Dorsolateral prefrontal cortex (tissue), 122 donors: ENCODE measurements at places on chromosomes 12 and 14. TPM values are rescaled to one million over a fixed set of nuclear protein-coding genes. Genes with fewer than 3 reads are reported as not detected.

PROX2 gene
- total RNA-seq = not detected

WNT1 gene
- total RNA-seq = not detected

LTB4R gene
- 4.3 TPM for total RNA-seq

LARP4 gene
- 63.6 TPM for total RNA-seq

PTPRB gene
- 21.6 TPM for total RNA-seq

AKAP3 gene
- 2.4 TPM for total RNA-seq

SLC5A8 gene
- total RNA-seq = 0.62 TPM

MEG3 gene
- 1,505 TPM for total RNA-seq

ZBTB25 gene
- 17.5 TPM for total RNA-seq

TMPRSS12 gene
- total RNA-seq = not detected

KLHDC2 gene
- total RNA-seq = 86.3 TPM

EPYC gene
- total RNA-seq = not detected

PDZRN4 gene
- 14.1 TPM for total RNA-seq

GPATCH2L gene
- 61.6 TPM for total RNA-seq

SETD3 gene
- 93.4 TPM for total RNA-seq

- DNase-seq = peak; percentile 79
Measured at GRCh38 chr14:77032844-77033621, 4.5 kb upstream of the IRF2BPL start.

DNA sequence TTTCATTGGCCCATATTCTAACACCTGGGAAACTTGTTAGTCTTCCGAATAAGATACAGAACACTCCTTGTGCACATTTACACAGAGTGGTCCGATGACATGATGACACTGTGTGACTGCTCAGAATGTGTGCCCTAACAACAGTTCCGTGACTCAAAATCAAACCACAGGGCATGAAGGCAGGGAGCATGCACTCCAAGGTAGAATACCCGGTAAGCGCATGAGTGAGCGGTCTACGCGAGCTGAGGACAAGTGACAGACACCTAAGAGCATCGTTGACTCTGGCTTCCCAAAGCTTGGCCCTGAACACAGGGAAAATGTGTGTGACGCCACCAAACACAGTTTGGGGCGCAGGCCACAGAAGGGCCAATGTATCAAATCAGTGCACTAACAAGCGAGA lies 18.6 kb downstream of the CLIP1 start:
- DNase-seq = no peak

GRCh38 chr14:101197595-101198397 lies 294.3 kb upstream of the RTL1 start:
- DNase-seq = no peak

- no peak for DNase-seq
Measured at GRCh38 chr14:39459795-39460478, 27.7 kb upstream of the FBXO33 start.

DNA sequence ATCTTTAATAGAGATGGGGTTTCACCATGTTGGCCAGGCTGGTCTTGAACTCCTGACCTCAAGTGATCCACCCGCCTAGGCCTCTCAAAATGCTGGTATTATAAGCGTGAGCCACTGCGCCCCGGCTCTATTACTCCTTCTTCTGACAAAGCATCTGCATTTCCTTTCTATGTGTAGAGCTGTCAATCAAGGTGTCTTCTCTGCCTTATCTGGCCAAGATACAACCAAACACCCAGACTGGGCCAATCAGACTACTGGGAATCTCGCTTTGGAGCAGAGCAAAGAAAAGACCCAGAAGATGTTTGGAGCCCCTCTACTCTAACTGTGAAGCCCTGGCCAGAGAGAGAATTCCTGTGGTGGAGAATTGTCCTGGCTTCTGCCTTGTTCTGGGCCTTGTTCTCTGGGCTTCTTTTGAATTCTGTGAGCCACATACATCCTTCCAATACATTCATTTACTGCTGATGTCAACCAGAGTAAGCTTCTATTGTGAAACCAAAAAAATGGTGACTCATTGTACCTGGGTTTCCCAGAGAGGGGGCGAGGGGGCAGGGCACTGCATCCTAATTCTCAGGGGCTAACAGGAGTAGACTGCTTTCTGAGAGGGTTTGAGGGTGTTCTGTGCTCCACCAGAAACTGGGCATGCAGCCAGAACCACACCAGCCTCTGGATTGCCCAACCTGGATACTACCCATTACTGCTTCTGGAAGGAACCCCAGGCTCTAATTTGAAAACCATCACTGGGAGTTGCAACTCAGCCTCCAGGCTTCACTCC lies 18.8 kb upstream of the FLVCR2 start:
- DNase-seq = no peak

GRCh38 chr12:18400186-18400585 lies 138.9 kb downstream of the PIK3C2G start:
- DNase-seq = no peak

DNA sequence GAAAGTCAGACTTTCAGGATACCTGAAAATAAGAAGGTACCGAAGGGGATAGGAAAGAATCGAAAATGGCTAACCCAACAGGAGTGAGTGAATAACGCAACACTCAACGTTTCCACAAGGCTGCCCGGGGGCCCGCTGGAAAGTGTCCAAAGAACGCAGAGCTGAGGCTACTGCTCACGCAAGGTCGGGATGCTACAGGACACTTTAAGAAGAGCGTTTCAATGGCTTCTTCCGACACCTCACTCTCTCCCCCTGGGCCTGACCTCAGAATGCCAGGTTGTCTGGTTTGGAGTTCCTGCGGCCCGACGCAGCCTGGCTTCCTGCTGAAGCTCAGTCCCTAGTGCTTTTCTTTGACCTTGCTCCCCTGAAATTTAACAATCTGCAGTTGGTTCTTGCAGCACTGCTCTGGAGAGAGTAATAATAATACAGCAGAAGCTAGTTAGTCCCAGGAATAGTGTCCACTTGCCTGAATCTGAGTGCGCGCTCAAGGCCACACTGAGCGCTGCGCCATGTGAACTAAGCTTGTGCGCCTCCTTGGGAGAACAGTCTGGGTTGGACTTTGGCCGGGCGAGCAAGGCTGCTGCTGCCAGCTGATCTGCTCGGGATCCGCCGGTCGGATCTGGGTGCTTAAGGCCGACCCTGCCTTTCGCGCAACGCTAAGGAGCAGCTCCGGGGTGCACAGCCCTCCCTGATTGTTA lies 2.0 kb upstream of the ALX1 start:
- no peak for DNase-seq

DNA sequence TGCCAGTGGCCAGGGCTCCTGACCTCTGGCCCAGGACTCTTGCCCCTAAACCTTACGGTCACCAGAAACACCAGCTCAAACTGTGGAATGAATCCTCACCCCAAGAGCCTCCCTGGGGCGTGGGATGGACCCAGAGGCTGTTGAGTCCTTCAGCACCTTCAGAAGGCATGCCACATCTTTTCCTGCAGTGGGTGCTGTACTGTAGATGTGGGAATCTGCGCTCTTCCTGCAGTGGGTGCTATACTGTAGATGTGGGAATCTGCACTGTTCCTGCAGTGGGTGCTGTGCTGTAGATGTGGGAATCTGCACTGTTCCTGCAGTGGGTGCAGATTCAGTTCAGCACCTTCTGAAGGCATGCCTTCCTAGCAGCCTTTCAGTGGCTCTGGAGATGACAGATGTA lies 1.2 kb downstream of the KRT82 start:
- DNase-seq = no peak

GRCh38 chr12:53651737-53652136 lies 24.1 kb downstream of the ATP5MC2 start:
- no peak for DNase-seq

- no peak for DNase-seq
Measured at GRCh38 chr12:124432376-124432775, 135.0 kb downstream of the NCOR2 start.

DNA sequence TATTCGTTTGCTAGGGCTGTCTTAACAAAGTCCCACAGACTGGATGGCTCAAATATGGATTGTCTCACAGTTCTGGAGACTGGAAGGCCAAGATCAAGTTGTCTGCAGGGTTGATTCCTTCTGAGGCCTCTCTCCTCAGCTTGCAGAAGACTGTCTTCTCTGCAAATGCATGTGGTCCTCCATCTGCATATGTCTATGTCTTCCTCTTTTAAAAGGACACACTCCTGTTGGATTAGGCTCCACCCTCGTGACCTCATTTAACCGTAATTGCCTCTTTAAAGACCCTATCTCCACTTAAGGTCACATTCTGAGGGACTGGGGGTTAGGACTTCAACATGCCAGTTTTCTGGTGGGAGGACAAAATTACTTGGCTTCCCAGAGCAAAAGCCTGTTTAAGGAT lies 123.3 kb downstream of the SLC38A6 start:
- no peak for DNase-seq

GRCh38 chr12:75784591-75784990 lies 247.0 kb downstream of the PHLDA1 start:
- no peak for DNase-seq

DNA sequence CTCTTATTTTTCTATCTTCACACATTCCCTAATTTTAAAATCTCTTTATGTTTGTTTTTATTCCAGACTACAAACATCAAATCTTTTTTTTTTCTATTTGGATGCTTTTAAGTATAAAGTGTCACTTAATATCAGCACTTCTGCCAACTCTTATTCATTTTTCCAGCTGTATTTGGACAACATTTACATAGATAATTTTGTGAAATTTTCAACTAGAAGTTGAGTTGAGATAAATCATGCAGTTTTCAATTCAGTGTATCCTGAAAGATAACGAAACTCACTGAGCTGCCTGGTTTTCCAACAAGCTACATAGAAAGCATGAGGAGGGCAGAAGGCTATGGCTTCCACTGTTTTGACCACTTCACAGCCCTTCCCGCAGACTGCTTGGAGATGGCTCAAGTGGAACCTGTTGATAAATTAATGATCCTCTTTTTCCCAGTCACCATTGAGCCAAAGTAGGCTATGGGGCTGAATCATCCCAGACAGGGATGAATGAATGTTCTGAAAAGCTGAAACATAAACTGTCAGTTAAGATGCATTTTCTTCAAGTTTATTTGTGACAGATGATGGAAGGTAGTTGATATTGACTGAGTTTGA lies 213.9 kb downstream of the RAD51B start:
- no peak for DNase-seq

- no peak for DNase-seq
Measured at GRCh38 chr12:85457016-85457415, 177.0 kb downstream of the ALX1 start.

GRCh38 chr12:52692254-52692653 lies 11.1 kb downstream of the KRT77 start:
- no peak for DNase-seq

GRCh38 chr12:9742661-9743060 lies 9.8 kb upstream of the CLECL1 start:
- no peak for DNase-seq

- no peak for DNase-seq
Measured at GRCh38 chr12:110344657-110345056, 58.9 kb downstream of the ANAPC7 start.

- no peak for DNase-seq
Measured at GRCh38 chr14:23127861-23128260, 8.8 kb upstream of the CEBPE start.

- no peak for DNase-seq
Measured at GRCh38 chr14:103770902-103771301, 55.3 kb downstream of the ZFYVE21 start.

DNA sequence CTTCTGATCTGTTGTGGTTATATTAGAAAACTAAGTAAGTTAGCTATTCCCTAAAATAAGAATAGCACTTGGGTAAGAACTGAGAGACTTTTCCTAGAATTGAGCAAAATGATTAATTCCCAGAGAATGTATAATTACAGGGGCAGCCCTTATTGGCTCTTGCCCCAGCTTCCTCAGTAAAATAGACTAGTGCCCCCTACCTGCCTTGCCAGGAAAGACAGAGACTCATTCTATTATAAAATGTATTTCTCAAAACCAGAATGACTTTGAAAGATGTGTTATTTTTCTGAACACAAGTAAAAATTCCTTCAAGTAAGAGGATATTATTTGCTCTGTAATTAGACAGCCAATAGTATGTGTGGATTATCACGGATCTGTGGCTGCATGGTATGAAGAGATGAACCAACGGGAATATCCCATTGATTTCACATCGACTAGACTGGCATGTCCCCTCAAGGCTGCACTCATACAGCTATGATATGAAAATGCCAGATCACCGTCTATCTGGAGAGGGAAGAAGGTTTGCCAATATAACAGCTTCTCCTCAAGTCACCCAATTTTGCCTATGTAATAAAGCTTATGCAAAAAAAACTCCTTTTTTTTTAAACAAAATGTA lies 7.4 kb upstream of the GLRX5 start:
- DNase-seq = no peak

GRCh38 chr12:46473634-46474329 lies 101.2 kb upstream of the SLC38A2 start:
- DNase-seq = no peak

GRCh38 chr12:107196681-107197080 lies 103.3 kb upstream of the CRY1 start:
- no peak for DNase-seq

- DNase-seq = no peak
Measured at GRCh38 chr12:127770118-127770517, 496.9 kb upstream of the TMEM132C start.
